Renal pelvis (tissue), 12 donors: ENCODE measurements at places on chromosomes 2 and 18. TPM values are rescaled to one million over a fixed set of nuclear protein-coding genes. Genes with fewer than 3 reads are reported as not detected.

GRCh38 chr18:35642802-35643201, 61.3 kb downstream of the GALNT1 start:
- no peak for DNase-seq

GRCh38 chr18:31977270-31977872, 34.4 kb upstream of the TRAPPC8 start:
- DNase-seq: peak; percentile 36

- no peak for DNase-seq
Measured at GRCh38 chr2:17317439-17317976, 200.7 kb downstream of the RAD51AP2 start.

MZT2A gene
- polyA plus RNA-seq: 66.2 TPM

- DNase-seq: no peak
Measured at GRCh38 chr2:50865235-50865634, 166.7 kb downstream of the NRXN1 start.

DNA sequence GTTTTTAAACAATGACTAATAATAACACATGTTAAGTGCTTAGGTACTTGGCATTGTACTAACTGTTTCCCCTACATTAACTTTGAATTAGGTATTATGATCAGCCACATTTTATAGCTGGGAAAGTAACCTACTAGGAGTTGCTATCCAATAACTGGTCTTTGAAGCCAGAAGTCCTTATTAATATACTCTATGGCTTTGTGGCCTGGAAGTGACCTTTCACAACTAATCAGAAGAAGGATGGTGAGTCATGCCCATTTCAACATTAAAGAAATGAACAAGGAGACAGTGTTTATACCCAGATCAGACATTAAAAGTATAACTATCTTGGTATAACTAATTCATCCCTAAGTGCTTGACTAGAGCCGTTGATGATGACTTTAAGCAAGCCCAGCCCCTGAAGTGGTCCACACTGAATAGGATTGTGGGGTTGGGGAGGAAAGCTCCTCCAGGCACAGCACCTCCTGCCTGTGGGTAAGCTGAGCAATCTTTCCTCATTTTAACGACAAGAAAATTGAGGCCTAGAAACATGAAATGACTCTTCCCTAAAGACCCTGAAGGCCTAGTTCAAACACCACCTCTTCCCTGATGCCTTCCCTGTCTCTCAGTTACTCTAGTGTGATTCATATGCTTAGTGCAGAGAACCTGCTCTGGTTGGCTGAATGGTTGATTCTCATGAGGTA, 71.6 kb upstream of the RFX8 start:
- no peak for DNase-seq
